ENCODE measurements at places on chromosomes 7 and 10.

GRCh38 chr7:81370822-81371221 lies 399.0 kb downstream of the HGF start:
- DNase-seq: no peak

DNA sequence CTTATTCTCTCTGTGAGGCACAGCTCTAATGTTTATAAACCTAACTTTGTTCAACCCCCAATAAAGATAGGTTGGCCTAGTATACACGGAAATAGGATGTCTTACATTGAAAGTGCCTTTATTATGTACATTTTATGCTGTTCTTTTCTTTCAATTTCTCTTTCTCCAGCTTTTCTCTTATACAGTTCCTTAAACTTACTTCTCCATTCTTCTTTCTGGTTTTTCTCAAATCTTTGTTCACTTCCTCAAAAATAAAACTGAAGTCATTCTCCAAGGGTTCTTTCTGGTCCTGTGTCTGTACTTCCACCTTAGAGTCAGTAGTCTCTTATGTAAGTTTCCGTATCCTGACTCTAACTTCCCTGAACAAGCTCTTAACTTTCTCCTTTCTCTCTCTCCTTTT lies 29.2 kb upstream of the NAMPT start:
- no peak for DNase-seq

GRCh38 chr7:12423997-12424745 lies 20.5 kb upstream of the VWDE start:
- DNase-seq: no peak

GRCh38 chr7:77306231-77307067 lies 106.8 kb upstream of the FGL2 start:
- DNase-seq: no peak

DNA sequence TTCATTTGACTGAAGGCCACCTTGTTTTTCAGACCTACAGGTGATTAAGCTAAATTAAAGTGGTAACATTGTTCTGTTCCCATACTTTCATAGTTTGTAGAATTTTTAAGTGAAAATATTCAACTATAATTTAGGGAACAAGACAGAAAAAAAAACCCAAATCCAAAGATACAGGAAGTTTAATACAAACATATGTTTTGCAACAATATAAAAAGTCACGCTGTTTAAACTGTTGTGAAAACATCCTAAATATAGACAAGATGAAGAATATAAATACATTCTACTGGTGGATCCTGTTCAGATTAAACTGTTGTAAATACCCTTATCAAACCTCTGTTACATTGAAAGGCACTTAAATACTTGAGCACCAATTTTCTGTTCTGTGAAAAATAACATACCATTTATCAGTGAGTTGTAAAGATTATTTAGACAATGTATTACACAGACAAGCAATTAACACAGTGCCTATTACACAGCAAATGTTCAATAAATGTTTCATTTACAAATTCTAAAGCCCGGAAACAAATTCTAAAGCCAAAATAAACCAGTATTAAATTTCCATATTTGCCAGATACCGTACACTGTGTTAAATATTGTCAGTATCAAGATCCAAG lies 14.2 kb downstream of the ASZ1 start:
- no peak for DNase-seq

DNA sequence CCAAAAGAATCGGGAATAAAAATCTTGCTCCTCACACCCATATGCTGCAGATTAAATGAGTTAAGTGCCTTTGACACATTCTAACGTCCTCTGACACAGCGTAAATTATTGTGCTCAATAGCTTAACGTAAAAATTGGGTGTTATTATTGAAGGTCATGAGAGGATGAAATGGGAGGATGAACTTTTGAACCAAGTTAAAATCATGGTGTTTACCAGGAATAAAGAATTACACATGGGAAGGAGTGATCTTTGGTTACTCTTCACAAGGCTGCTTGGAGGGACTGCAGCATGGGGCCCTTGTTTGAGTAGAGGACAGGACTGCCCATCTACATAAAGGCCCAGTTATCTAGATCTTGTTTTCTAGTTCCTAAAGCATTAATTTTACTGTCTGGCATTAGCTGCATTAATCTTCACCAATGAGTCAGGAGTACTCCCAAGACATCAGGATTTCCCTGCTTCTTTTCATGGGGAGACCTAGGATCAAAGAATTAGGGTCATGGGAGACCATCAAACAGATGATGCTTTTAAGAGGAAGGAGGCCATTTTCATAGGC lies 84.9 kb upstream of the PRR15 start:
- no peak for DNase-seq

DNA sequence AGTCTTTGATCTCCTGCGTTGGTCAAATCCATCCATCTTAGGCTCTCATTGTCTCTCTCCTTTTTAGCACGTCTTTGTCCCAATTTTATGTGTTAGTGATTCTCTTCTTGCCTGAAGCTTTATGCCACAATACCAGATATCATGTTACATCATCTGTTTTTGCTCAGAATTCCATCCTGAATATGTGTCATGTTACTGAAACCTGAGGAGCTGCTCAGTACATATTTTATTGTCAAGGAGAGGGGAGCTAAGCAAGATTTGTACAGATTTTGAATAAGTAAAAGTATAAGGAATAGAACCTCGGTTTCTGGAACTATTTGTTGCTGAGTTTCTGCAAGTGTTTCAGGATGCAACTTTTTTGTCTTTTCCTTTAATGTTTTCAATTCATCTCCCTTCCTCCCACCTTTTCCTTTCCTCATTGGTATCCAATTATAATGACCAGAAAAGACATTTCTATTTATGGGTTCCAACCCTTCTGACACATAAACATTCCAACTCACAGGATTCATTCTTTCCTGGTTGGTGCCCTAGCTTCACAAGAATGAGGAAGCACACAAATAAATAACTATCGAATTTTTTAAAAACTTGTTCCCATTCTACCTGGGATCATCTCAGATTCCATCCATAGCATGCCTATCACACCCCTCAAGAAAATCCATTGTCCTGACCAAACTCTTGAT lies 291.8 kb downstream of the CRPPA start:
- peak; percentile 63 for DNase-seq

DNA sequence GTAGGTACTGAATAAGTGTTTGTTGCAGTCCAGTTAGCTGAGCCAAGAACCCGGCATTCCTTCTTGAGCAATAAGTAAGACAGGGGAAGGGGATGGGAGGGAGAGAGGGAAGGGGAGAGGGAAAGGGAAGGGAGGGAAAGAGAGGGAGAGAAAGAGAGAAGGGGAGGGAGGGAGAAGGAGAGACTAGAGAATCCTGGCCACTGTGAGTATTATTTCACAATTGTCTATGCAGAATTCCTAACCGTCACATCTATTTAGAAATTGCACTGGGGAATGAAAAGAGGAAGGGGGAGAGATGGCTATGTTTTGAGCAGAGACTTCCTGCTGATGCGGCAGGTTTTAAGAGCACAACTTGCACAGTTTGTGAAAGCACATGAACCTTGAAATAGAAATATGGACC lies 251.4 kb upstream of the ZMIZ1 start:
- DNase-seq: no peak

- no peak for DNase-seq
Measured at GRCh38 chr10:47055386-47056246, 144.4 kb downstream of the PTPN20 start.

DNA sequence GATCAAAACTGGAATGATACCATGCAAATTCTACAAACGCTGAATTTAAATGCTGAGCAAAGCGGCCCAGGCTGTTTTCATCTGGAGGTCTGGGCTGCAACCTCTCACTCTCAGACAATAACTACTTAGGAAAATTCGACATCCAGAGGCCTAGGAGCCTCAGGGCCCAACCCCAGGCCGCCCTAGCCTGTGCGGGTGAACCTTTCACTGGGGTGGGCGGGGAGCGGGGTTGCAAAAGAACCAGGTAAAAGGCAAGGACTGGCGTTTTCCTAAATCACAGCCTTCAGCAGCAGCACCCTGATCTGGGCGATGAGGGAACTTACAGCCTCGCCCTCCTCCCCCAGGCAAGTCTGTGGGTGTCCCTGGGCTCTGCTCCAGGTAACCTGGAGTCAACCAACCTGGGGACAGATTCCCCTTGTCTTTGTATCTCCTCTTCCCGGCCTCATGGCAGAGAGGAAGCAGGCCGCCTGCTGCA lies 33.4 kb downstream of the CALML5 start:
- no peak for DNase-seq

- DNase-seq: no peak
Measured at GRCh38 chr7:129356176-129356575, 78.1 kb upstream of the STRIP2 start.

GRCh38 chr10:59006511-59007306 lies 169.7 kb upstream of the PHYHIPL start:
- DNase-seq: no peak

GRCh38 chr10:49831352-49832035 lies 69.4 kb upstream of the OGDHL start:
- peak; percentile 96 for DNase-seq

DNA sequence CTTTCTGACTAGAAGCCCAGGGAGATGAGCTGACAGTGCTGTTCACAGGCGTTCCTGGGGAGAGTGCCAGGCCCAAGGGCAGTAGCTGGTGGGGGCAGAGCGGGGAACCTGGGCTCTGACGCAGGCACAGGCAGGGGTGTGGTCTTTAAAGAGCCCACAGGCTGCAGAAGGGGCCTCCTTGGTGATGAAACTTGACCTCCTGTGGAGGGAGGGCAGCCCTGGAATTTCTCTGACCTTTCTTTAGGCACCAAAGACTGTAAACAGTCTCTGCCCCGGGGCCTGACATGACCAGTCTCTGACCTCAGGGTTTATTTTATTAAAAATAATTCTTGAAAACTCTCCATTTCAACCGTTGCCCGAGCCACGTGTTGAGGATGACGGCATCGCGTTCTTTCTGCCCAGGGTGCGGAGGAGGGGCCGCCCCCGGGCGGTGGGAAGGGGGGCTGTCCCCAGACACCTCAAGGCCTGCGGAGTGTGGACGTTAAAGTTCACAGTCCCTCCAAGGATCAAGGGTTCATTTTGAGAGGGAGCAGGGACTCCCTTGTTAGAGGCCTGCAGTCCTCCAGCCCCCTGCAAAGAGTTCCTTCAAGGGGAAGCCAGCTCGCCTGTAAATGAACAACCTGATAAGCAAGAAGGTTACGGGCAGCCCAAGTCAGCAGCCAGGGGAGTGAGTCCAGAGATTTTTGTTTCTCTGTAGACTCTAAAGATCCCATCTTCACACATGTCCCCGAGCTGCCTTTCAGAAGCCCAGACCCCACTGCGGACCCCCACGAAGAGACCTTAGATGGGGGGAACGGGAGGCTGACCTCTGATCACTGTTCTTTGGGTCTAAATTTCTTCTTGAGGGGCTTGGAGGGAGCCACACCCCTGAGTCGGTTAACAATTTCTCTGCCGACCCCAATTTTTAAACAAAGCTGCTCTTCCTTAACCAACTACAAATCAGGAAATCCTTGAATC lies 128.9 kb downstream of the VIPR2 start:
- no peak for DNase-seq

DNA sequence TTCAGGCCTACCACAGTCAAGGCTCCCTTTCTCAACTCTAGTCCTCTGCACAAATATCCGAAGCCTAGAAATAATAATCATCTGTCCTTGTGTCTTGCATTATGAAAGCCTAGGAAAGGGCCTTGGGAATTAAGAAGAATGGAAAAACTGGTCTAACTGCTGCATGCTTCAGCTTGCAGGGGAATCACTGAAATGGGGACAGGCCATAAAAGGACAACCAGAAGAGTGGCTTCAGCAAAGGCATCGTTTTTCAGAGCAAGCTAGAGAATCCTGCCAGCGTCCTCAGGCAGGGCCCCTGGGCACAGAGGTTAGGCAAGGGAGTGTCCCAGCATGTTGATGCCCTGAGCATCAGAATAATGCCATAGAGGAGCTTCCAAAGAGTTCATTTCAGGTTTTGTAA lies 13.2 kb downstream of the ERVW-1 start:
- no peak for DNase-seq

- DNase-seq: no peak
Measured at GRCh38 chr7:97418312-97418711, 300.8 kb downstream of the SDHAF3 start.

DNA sequence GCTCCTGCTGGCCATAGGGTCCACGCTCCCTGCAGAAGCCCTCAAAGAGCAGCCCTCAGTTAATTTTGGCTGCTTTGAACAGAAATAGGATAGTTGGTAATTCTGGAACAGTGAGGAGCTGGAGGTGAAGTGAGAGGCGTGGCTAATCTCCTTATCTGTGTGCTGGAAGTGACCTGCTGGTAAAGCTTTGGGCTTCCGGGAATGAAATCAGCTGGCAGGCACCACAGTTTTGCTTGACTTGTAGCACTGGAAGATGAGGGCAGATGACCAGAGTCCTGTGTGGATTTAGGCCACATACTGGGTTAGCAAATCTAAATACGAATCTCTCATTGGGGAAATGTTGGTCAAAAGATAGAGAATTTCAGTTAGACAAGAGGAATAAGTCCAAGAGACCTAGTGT lies 10.2 kb downstream of the ATP6V0E2 start:
- DNase-seq: no peak

GRCh38 chr7:96819111-96819700 lies 109.6 kb upstream of the SEM1 start:
- DNase-seq: no peak

DNA sequence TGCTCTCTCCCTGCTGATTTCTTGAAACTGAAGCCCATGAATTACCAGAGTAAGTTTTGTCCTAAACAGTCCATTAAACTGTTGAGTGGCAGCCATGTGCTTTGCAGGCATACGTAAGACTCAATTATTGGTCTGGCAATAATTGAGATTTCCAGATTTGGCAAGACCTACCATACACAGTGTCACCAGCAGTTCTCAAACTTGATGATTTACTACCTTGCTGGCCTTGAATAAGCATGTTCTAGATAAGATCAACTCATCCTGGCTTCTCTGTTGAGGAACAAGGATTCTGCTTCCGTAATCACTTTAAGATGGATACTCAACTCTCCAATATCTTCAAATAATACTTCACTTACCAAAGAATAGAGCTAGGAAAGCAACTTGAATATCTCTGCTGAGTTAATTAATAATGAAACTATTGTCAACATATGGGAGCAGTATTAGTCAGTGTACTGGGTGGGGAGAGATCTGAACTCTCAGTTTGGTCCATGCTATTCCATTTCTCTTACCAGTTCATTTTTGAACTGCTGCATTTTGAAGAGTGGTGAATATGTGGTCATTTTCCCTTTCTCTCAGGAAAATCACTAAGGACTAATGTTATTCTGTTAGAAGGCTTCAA lies 181.4 kb downstream of the IPMK start:
- no peak for DNase-seq

GRCh38 chr10:55410415-55410885 lies 609.4 kb upstream of the PCDH15 start:
- DNase-seq: peak; percentile 10

DNA sequence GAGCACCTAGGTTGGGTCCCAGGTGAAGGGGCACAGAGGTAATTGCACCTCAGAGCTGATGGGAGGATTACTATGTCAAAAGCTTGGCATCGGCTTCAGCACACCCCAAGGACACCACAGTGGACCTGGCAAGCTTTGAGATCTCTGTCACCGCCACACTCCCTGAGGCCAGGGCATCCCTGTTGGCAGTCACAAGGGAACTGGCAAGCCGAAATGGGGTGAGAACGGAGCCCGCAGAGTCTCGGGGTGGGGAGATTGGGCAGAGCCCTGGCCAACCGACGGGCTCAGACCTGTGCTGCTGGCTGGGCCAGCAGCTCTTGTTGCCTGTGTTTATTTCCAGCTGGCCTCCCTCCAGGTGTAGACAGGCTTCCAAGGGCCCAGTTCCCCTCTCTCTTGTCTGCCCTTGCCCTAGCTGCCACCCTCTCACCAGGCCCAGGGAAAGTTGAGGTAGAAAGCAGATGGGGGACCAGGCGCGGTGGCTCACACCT lies 2.5 kb downstream of the HSPB1 start:
- DNase-seq: no peak

Measured in dermis blood vessel endothelial cell (primary cell).